Stimulated activated CD8-positive, alpha-beta memory T cell treated with anti-CD3 and anti-CD28 coated beads, Interleukin-4, amount 100 ng/mL, for 24 hours (primary cell): ENCODE measurements at places on chromosomes 7 and 10.

DNA sequence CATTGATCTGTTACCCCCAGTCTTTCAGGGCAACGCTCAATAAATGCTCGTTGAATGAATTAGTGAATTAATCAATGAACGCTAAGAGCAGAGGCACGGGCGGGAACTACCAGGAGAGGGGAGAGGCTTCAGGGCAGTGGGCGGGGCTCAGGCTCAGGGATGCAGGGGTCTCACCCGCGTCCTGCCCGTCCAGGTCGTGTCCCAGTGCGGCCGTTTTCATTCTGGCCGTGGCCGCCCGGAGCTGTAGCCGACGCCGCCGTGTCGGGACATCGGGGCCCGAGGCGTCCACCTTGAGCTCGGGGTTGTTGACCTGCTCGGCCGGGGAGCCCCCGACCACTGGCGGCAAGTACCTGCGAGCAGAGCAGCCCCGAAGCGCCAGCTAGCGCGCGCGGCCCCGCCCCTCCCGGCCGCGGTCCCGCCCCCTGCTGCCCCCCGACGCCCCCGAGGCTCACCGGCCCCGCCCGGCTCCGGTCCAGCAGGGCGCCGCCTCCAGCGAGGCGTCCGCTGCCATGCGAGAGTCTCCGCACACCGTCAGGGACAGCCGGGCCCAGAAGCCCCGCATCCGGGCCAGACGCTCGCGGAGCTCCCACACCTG lies 2.8 kb upstream of the GAL3ST4 start:
- DNase-seq = no peak

DNA sequence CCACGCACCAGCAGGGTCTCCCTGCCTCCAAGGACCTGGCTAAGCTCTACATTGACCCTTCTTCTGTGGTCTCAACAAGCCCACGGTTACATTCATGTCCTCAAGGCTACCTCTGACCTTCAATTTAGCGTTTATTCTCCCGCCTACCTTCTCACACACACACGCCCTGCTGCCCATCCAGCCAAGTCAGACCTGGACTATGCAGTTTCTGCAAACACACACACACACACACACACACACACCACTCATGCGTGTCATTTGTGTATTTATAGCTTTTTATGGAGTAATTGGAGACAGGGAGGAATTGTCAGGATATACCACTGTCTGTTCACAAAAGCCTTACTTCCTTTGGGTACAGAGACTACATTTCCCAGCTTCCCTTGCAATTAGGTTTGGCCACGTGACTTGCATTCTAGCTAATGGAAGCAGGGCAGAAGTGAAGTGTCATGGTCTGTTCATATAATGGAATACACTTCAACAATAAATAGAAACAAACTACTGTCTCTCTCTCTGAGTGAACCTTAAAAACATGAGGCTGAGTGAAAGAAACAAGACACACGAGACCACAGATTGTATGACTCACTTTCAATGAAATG lies 53.8 kb upstream of the CPXM2 start:
- DNase-seq = no peak

DNA sequence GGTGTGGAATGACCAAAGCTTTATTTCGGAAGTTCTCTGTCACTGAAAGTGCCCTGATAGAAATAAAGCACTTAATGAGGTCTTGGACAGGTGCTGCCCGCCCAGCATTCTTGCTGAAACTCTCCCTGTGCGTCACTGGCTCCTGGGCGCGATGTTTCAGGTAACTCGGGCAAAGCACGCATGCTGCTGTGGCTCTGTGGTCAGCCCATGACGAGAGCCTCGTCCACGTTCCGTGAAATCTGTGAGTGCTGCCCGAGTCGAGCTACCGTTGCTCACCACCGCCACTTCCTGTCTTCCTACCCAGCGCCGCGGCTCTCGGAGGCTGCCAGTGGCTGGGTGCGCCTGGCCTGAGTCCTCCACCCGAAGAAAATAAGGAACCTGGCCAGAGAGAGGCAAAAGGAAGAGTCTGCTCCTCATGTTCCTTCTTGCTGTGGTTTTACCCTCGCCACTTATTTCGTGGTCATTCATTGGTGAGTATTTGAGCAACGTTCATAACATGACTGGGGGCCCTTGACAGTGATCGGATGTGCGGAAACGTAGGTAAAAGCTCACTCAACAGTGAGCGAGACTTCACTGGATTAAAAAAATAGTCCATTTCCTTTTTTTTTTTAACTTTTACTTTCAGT lies 95.5 kb downstream of the MAP3K8 start:
- peak; percentile 61 for DNase-seq

- no peak for DNase-seq
Observed at GRCh38 chr7:68218461-68218860, 1221.8 kb downstream of the TYW1 start.

DNA sequence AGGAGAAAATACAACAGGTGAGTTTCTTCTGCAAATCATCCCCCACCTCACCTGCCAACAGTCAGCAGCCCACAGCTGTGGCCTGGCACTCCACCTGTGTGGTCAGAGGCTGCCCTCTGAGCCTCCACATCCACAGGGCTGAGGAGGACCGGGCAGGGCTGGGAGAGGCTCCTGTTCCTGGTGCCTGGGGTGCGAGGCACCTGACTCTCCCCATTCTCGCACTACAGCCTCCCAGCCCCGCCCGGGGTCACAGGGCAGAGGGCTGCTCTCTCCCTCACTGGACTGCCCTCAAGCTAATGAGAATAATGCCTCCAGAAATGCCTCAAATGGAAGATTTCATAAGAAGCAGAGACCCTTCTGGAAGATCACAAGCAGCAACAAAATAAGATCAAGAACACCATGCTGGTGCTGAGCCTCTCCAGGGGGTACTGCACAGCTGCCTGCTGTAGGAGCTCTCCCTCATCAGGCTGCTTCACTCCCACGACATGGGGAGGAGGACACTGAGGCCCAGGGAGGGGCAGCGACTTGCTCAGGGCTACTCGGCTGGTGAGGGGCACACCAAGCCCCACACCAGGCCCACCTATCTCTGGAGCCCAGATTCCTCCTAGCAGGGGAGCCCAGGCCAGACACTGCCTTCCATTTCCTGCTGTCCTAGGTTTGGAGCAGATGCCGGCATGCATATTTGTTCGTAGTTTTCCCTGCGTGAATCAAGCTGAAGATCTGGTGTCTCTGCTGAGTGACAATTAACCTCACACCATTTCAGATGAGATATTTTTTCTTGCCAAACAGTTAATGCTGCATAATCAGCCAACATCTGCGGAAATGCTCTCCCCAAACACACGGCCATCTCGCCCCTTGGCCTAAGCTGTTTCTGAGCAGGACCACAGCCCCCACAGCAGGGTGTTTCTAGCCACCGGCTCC lies 76.5 kb downstream of the FAM53B start:
- DNase-seq = no peak

- DNase-seq = no peak
Observed at GRCh38 chr7:122881324-122881723, 4.9 kb downstream of the CADPS2 start.

DNA sequence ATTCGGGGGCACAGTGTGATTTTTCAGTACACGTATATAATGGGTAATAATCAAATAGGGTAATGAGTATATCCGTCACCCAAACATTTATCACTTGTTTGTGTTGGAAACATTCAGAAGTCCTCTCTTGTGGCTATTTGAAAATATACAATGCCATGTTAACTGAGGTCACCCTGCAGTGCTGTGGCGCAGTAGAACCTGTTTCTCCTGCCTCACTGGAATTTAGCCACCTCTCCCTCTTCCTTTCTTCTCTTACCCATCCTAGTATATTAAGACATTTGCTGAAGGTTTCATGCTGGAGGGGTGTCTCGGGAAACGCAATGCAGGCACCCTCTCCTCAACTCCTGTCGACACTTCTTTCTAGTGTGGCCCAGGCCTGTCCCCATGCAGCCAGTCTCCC lies 425.3 kb upstream of the MKI67 start:
- no peak for DNase-seq

DNA sequence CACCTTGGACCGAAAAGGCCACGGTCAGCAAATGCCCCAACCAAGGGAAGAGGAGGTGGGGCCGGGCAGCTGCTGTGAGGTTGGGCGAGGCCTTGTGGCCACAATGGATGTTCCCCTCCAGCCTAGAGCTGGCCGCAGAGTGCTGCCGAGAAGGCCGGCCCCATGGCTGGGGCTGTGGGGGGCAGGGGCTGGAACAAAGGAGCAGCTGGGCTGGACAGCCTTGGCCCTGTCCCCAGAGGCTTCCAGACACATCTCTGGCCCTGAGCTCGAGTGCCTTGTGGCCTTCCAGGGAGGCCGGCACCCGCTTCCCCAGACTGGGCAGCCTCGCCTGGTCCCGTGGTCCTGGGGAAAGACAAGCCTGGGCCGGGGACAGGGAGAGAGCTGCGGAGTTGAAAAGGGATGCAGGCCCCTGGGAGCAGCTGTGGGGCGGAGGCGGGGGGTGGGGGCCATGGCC lies 88.0 kb downstream of the PDGFA start:
- DNase-seq = no peak

GRCh38 chr10:92074126-92074887 lies 150.7 kb downstream of the BTAF1 start:
- no peak for DNase-seq

GRCh38 chr7:30116771-30117170 lies 18.0 kb upstream of the MTURN start:
- no peak for DNase-seq

DNA sequence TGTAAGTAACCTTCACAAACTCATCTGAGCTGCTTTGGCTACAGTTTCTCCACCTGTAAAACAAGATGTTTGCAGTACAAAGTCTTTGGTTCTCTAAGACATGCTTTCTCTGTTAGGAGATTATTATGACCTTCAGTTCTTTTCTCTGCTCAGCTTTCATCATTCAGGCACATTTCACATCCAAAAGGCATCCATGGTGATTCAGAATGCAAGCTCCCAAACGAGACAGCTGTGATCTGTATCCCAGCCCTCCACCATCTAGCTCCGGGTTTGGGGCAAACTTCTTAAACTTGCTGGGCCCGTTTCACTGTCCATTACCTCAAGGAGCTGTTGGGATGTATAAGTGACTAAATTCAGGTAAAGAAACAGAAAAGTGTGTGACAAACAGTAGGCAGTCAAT lies 95.8 kb upstream of the COL1A2 start:
- no peak for DNase-seq

DNA sequence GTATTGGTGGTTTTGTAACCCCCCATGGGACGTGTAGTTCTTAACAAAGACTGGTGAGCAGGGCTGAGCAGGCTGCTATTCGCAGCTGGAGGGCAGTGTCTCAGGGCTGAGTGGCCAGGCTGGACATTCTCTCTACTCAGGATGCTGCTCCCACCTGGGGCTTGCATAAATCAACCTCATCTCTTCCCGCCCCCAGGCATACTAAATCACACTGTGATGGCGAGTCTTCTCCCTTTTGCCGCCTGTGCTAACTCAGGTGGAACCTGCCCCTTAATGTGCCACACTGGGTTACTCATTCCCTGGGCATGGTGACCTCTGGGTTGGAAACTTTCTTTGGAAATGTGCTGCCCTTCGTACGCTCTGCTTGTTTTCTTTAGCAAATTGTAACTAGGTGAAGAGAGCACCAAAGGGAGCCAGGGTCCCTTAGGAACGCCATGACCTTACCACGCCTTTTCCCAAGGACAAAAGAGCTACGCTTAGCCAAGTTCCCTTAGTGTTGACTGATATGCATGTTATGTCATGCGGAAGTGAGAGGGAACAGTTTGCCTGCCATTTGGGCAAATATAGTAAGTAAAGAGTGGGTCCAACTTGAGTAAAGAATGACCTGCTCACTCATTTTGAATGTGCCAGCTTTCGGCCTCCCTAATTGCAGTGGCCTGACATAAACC lies 40.4 kb upstream of the COBL start:
- no peak for DNase-seq

GRCh38 chr7:30331338-30331737 lies 46.9 kb downstream of the ZNRF2 start:
- no peak for DNase-seq

- DNase-seq = no peak
Observed at GRCh38 chr10:3919709-3920308, 134.8 kb upstream of the KLF6 start.

DNA sequence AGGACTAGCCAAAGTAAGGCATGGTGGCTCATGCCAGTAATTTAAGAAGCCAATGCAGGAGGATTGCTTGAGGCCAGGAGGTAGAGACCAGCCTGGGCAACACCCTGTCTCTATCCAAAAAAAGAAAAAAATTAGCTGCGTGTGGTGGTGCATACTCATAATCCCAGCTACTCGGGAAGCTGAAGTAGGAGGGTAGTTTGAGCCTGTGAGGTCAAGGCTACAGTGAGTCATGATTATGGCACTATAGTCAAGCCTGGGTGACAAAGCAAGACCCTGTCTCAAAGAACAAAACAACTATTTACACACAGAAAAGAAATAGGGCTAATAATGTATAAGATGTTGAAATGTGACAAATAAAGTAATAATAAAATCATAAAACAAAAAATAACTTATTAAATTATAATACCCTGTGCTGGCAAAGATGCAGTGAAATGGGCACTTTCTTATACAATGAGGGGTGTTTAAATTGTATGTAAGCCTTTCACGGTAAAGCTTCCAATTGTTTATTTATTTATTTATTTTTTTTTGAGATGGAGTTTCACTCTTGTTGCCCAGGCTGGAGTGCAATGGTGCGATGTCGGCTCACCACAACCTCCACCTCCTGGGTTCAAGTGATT lies 175.2 kb downstream of the TPST1 start:
- DNase-seq = no peak

- DNase-seq = no peak
Observed at GRCh38 chr7:27767374-27767773, 27.4 kb downstream of the TAX1BP1 start.

DNA sequence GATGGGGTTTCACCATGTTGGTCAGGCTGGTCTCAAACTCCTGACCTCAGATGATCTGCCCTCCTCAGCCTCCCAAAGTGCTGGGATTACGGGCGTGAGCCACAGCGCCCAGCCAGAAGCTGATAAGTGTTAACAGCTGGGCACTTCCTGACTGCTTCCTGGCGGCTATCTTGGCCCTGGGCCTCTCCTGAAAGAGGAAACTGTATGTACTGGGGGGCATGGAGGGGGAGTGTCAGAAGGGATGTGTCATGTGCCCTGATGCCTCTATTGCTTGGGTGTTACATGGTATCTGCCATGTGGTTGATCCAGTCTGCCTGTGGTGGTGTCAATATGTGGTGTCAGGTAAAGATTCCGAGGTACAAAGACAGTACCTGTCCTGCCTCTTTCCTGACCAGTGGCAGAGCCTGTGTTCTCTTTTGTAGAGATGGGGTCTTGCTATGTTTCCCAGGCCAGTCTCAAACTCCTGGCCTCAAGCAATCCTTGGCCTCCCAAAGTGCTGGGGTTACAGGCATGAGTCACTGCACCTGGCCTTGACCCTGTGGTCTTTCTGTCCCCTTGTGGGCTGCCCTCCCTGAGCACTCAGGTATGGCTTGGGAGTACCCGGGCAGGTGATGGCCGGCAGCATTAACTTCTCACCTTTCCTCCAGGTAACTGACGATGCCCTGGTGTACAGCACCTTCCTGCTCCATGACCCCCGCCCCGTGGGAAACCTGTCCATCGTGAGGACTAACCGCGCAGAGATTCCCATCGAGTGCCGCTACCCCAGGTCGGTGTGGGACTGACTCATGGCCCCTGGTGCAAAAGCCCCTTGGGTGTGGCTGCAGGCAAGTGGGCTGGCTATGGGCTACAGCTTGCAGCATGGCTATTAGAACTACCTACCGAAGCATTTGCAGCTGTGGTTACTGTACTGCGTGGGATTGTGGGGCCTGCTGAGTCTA lies 4.4 kb downstream of the ZP3 start:
- DNase-seq = no peak
